ENCODE measurements at places on chromosomes 6 and 20.

GRCh38 chr20:21701171-21701876, 4.1 kb upstream of the PAX1 start:
- no peak for DNase-seq

DNA sequence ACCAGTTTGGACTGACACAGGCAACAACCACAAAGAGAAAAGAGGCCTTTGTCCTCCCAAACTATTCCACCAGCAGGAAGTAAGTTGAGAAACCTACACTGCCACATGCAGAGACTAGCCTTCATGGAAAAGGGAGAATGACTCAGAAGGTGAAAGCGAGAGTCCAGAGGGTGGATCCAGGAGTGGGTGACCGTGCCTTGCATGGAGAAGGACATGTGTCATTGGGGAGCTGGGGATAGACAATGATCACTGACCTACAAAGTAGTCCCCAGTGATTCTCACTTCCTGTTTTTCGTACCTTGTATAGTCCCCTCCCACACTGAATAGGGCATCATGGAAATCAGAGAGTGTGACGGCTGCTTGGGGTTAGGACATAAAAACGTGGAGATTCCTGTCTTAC, 91.9 kb downstream of the MYLK4 start:
- DNase-seq = no peak

- DNase-seq = no peak
Measured at GRCh38 chr20:25511183-25511582, 74.1 kb downstream of the NINL start.

GRCh38 chr20:63545814-63546213, 1.7 kb downstream of the SRMS start:
- no peak for DNase-seq

DNA sequence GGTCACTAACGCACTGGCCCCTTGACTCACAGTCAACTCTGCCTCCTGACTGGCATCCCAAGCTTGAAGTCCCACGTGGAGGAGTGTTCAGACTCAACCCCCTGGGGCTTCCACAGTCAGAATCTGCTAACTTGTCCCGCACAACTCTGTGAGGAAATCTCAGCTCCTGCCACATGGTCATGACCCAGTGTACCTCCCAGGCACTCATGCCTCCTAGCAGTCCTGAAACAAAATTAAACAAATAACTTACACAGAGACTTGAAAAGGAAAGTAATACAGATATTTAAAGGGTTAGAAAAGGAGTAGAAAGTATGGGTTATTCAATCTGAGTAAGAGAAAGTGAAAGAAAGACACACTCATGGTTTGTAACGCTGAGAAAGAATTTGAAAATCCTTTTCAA, 134.9 kb downstream of the GMDS start:
- DNase-seq = no peak

DNA sequence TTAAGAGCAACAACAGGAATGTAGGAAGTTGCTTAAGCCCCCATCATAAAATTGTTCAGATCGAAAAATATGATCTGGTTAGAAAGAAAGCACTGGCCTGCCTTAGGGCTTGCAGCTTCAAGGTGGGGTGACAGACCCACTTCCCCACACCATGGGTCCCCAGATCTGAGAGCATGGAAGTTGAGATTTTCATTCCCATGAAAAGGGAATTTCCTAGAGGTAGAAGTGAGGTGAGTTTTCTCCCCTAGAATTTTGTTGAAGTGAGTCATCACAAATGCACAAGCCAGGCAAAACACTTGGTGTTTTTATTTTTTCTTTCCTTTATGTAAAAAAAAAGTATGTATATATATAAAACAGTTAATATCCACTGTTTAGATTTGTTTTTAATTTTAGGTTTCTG, 213.6 kb upstream of the SUPT3H start:
- no peak for DNase-seq

DNA sequence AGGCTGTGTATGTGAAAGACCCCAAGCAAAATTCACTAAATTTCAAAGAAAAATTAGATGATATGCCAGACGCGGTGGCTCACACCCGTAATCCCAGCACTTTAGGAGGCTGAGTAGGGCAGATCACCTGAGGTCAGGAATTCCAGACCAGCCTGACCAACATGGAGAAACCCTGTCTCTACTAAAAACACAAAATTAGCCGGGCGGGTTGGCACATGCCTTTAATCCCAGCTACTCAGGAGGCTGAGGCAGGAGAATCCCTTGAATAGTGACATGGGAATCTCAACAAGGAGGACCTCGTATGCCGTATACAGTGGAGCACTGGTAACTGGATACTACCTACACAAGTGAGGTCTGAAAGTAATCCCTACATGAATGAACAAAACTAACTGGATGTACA, 92.7 kb upstream of the JARID2 start:
- DNase-seq = no peak

GRCh38 chr20:35216541-35216940, 9.9 kb upstream of the MMP24 start:
- no peak for DNase-seq

DNA sequence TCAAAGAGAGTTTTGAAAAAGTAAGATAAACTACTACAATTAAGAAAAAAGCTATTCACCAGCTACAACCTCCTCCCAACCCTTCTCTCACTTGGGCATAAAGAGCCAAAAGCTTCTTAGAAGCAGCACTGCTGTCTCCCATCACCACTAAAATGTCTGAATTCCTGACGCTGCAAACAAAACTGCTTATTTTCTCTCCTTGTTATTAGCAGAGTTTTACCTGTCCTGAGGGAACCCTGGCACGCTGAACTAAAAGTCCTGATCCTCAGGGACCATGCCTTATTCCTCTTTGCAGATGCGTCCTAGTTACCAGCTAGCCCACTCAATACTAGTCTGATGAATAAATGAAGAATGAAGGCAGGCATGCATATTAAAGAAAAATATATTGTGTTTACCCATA, 1.1 kb downstream of the HACE1 start:
- no peak for DNase-seq

- DNase-seq = no peak
Measured at GRCh38 chr20:21559305-21559704, 45.4 kb upstream of the NKX2-2 start.

- no peak for DNase-seq
Measured at GRCh38 chr6:129460221-129460620, 249.8 kb downstream of the ARHGAP18 start.

DNA sequence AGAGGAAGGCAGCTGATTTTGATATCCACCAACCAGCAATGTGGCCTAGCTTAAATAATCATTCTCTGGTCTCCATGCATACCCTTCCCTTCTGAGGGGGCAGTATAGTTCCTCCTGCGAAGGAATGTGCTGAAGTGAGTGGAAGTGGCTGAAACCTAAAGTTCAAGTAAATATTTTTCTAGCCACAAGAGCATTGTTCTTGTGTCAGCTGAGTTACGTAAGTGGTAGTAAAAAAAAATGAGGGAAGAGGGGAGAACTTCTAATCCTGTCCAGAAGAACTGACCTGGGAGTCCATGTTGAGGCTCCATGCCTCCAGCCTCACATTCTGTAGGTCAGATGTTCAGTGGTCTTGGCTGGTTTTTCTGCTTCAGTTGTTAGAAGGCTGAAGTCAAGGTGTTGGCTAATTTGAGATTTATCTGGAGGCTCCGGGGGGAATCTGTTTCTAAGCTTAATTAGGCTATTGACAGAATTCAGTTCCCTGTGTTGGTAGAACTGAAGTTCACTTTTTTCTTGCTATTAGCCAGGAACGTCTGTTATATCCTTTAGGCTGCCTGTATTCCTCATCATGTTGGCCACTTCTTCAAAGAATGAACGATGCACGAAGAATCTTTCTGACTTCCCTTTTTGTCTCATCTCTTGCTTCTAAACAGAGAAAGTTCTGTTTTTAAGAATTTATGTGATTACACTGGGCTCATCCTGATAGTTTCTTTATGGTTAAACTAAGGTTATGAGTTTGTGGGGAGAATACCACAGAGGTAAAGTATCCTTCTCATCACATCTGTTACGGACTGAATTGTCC, 207.1 kb upstream of the PRSS16 start:
- no peak for DNase-seq

DNA sequence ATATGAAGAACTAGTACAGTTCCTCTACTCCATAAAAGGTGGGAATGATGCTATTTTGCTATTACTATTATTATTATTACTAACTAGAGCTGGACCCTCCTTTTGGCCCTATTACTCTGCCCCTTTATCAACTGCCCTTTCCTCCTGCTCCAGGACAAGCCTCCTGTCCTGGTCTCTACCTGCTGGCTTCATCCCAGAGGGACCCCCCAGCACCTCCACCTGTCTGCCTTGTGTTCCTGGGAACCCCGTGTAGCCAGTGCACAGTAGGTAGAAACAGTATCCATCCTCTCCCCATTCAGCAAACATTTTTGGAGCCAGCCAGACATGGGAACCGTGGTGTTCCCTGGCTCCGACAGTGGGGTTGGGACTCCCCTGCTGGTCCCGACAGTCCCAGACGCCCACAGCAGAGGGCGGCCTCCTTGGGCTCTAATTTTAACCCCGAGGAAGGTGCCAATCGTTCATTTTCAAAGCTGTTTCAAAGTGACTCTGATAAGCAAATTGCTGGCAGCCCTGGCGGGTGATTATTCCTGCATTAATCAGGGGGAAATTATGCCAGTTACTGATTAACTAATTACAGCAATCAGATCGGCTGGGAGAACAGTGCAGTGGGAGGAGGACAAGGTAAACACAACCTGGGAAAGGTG, 44.2 kb upstream of the MDGA1 start:
- no peak for DNase-seq

GRCh38 chr6:1820714-1821113, 211.0 kb downstream of the FOXC1 start:
- DNase-seq = no peak

DNA sequence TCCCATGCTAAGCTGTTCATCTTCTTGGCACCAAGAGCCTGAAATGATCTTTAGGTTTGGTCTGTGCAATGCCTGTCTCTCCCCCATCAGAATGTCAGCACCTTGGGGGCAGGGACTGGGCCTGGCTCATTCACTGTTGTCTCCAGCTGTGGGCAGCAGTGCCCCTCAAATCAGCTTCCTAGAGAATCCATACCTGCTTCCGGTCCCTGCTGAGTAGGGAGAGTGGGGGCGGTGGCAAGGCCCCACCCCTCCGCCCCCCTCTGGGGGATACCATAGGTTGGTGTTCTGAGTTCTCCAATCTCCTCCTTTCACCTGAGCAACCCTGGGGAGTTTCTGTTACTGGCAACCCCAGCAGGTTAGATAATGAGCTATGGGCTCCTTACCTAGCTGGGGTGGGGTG, 19.2 kb upstream of the SPDEF start:
- no peak for DNase-seq

- DNase-seq = no peak
Measured at GRCh38 chr6:112027942-112028674, 25.8 kb upstream of the CCN6 start.

DNA sequence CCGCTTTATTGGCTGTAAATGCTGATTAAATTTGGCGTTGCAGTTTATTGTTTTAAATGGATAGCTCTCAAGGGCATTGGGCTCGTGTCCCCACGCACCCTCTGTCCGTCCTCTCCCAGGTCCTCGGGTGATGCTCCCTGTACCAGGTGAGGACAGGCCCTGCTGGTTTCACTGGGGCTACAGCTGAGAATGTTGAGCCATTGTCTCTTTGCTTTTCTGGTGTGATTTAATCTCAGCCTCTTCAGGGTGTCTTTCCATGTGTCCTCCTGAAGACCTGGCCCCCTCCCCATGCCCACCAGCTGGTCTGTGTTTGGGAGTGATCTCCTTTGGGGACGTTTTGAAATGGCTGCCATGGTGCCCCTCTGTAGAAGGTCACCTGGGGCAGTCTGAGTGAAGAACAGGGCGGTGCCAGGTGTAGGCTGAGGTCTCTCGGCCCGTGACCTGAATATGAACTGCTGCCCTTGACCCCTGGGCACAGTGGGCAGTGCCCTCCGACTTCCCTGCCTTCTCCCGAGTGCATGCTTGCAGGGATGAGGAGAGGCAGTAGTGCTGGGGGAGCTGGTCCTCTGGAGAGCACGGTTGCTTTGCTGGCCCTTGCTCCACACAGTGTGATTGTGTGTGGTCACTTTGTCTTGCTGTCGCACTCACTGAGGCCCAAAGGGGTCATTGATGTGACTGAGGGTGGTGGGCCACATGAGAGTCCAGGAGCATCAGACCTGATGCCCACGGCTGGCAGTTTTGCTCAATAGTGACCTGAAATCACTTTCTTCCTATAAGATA, 12.4 kb upstream of the C20orf204 start:
- no peak for DNase-seq

- DNase-seq = no peak
Measured at GRCh38 chr20:53336892-53337291, 256.7 kb downstream of the ZNF217 start.

DNA sequence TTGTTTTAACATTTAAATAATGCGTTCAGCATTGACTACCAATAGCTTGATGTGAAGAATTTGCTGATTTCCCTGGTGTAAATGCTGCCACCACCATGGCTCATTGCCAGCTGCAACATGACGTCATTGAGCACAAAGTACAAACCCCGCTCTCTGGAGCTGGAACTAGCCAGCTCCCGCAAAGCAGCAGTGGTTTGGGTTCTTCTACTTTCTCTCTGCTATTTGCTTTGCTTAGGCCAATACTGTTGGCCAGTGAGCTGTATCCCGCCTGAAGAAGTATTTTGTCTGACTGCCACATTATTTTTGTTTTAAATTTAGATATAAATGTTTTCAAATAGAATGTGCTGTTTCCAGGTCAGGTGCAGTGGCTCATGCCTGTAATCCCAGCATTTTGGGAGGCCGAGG, 47.4 kb upstream of the KIF13A start:
- no peak for DNase-seq

DNA sequence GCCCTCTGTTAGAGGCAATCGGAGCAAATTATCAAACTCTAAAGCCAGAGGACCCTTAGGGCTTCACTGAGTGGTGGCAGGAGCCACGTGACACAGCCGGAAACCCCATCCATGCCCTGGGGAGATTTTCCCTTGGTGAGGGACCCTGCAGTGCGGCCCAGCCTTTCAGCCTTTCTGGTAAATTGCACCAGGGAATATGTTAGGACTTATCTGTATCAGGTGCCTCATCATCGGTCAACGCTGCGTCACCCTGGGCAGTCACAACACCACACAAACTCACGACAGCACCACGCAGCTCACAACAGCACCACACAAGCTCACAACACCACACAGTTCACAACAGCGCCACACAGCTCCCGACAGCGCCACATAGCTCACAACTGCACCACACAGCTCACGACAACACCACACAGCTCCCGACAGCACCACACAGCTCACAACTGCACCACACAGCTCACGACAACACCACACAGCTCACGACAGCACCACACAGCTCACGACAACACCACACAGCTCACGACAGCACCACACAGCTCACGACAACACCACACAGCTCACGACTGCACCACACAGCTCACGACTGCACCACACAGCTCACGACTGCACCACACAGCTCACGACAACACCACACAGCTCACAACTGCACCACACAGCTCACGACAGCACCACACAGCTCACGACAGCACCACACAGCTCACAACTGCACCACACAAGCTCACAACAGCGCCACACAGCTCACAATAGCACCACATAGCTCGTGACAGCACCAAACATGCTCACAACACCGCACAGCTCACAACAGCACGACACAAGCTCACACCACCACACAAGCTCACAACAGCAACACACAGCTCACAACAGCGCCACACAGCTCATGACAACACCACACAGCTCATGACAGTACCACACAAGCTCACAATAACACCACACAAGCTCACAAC, 199.0 kb downstream of the DLL1 start:
- no peak for DNase-seq

- no peak for DNase-seq
Measured at GRCh38 chr6:16802071-16802470, 40.8 kb upstream of the ATXN1 start.

- DNase-seq = no peak
Measured at GRCh38 chr20:21234806-21235483, 68.2 kb upstream of the XRN2 start.

Data from NCI-H2107 (cell line).